ENCODE measurements at places on chromosomes 7 and 10.

GRCh38 chr10:73931767-73932619 lies 21.1 kb downstream of the PLAU start:
- DNase-seq, result peak; percentile 97

GRCh38 chr10:110458266-110458920 lies 39.3 kb upstream of the DUSP5 start:
- no peak for DNase-seq

DNA sequence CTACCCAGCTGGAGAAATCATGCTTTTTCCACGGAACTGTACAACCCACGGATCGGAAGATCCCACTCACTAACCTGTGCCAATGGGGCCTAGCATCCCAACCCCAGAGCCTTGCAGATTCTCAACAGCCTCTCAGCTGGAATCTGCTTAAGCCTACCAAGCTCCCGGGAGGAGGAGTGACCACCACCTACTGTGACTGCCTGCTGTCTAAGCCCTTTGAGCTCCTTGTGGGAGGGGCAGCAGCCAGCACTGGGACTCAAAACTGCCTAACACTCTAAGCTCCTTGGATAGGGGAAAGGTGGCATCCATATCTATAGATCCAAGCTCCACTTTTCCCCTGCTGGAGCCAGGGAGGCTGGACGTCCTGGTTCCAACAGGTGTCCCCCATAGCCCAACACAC lies 254.4 kb upstream of the CNTNAP2 start:
- DNase-seq, result no peak

GRCh38 chr10:95767884-95768556 lies 12.1 kb downstream of the ENTPD1 start:
- no peak for DNase-seq

- DNase-seq, result peak; percentile 13
Measured at GRCh38 chr10:49309691-49310411, 10.9 kb downstream of the C10orf71 start.

- peak; percentile 25 for DNase-seq
Measured at GRCh38 chr7:17660116-17660515, 280.2 kb downstream of the SNX13 start.

DNA sequence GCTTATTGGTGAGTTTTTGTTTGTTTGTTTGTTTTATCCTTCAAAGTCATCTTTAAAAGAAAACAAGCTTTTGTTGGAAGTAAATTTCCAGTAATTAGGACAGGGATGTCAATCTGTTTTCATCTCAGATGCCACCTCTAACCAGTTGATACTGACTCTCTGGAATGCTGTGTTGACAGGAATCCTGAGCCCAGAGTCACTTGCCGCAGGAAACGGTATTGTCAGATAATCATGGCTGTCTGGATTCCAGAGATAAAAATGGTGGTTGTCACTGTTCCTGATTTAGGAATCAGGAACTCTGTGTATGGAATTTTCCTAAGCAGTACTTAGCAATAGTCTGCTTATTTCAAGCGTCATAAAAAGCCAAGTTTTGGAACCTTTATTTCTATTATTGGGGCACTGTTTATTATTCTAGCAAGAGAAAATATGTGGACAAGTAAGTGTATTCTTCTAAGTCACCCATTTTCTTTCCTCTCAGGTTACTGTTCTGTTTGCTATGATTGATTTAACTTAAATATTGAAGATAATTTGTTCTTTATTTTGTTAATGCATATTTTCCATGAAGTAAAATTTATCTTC lies 39.2 kb downstream of the CDC123 start:
- no peak for DNase-seq

- peak; percentile 40 for DNase-seq
Measured at GRCh38 chr7:4849390-4849789, 12.4 kb downstream of the PAPOLB start.

DNA sequence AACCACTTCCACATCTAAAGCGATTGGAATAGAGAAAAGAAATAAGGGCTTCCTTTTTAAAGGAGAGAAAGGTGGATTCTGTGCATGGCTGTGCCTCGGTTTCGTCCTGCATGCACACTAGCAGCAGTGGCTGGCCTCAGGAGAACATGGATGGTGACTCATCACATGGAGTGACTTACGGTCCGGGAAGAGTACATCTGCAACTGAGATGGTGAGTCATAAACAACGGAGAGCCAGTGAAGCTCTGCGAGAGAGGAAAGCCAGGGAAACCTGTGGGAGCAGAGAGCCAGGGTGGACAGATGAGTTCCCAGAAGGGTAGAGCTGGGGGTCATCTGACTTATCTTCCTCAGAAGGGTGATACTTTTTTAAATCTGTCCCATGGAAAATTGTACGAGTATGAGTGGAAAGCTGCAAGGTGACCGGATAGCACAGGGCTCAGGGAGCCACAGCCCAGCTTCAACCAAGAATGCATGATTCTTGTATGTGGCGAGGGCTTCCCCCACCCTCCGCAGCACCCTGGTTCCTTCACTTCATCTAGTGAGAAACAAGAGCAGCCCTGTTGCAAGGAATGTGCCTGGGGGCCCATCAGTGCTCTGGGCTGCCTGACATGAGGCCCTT lies 259.1 kb downstream of the KLF6 start:
- DNase-seq, result peak; percentile 95

DNA sequence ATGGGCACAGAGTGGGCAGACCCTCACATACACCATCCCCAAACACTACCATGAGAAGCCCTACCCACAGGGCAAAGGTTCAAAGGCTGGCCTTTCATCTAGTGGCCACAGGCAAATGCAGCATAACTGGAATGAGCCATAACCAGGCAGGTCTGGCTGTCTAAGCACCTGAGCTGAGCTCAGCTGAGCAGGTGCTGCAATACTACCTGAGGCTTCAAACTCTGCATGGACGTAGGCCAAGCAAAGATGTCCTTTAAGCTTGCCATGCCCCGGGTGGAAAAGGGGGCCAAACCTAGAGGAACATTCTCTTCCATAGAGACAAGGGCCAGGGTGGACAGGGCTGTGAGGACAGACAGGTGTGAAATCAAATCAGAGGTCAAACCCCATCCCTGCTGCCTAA lies 65.3 kb upstream of the CAMK2B start:
- DNase-seq, result no peak

GRCh38 chr10:44519361-44519760 lies 134.5 kb upstream of the CXCL12 start:
- no peak for DNase-seq

GRCh38 chr10:63720072-63720537 lies 198.9 kb downstream of the REEP3 start:
- peak; percentile 74 for DNase-seq

- DNase-seq, result peak; percentile 80
Measured at GRCh38 chr10:71773221-71773971, at the start of gene VSIR. VSIR (minus strand) TSS chr10:71773520; CDS start chr10:71773439, 81 bp downstream.

GRCh38 chr7:134931487-134931886 lies 54.8 kb upstream of the AGBL3 start:
- no peak for DNase-seq

GRCh38 chr10:44368637-44369036 lies 16.3 kb downstream of the CXCL12 start:
- DNase-seq, result no peak

DNA sequence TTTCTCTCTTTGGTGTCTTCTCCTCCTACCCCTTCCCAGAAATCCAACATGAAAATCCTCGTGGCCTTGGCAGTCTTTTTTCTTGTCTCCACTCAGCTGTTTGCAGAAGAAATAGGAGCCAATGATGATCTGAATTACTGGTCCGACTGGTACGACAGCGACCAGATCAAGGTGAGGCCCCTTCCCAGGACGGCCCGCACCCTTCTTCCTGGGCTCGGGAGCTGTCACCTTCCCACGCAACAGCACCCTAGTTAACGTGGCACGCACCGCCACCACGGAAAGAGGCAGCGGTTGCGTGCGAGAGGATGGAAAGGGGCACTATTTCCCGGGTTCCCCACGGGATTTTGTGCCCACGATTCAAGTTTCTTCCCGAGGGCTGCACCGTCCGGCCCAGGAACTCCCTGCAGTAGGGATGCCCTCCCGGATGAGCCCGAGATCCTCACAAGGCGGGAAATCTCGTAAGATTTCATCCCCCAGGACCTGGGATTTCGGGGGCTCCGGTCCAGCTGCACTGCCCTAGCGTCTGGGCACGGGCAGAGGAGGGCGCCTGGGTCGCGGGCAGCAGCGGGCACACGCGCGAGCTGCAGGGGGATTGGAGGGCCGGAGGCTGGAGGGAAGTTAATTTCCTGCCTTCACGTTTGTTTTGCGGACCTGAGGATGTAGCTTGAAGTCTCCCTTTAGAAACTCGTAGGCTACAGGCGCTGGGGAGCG lies 834 bp downstream of the TAC1 start:
- no peak for DNase-seq

DNA sequence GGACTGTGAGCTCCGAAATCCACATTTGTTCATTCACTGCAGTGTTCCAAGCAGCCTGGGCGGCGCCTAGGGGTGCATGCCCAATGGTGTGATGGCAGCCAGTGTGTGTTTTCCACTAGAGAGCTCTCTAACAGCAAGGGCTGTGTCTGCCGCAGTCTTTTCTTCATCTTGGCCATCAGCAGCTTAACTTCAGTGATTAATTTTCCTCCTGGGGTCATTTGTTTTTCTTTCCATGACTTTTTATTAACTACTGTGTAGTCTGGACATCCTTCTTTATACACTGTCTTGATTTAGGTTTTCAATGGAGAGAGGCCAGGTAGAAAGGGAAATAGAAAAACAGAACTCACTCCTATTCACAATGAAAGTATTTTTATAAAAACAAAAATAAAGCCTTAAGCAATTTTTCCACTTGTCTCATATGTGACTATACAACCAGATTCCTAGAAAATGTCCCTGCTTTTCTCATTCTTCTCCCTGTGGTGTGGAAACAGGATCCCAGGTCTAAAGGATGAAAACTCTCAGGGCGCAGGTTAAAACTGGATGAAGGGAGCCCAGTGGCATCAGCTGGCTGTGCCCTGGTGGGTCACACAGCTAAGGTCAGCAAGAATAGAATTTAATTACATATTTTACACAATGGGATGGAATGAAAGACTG lies 176.8 kb downstream of the PKD1L1 start:
- no peak for DNase-seq

DNA sequence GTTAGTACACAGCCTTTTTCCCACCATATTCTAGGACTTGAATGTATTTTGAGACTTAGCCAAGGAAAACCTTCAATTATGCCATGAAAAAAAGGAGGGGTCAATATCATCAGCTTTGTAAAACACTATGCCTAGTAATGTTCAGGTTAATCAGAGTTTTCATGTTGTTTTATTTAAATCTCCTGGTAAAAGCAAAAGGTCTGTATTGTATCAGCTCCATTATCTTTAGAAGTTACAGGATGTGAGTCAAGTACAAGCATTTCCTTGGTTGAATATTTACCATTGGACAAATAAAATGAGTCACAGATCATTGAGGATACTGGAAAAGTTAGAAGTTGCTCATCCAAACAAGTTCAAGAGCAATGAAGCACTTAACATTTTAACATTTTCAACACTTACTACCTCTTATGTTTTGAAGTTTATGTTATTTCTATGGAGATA lies 89.9 kb upstream of the CAPZA2 start:
- DNase-seq, result peak; percentile 98

GRCh38 chr10:132329565-132330485 lies 2.2 kb upstream of the LRRC27 start:
- DNase-seq, result peak; percentile 86

- no peak for DNase-seq
Measured at GRCh38 chr7:147465223-147465622, 1125.3 kb upstream of the C7orf33 start.

DNA sequence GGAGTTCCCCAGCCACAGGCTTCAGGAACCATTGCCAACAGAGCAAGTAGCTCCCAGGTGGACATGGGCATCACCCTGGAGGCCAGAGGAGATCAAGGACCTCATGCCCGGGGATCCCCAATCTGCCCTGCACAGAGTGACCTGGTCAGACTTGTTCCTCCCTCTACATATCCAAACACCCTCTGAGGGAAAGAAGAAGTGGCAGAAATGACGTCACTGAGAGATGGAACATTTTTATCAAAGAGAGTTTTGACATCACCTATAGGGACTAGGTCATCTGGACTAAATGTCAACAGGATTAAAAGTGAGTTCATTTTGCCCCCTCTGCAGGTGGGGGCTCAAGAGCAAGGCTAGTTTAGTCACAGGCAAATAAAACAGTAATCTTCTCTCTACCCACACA lies 273.7 kb downstream of the SKAP2 start:
- no peak for DNase-seq

DNA sequence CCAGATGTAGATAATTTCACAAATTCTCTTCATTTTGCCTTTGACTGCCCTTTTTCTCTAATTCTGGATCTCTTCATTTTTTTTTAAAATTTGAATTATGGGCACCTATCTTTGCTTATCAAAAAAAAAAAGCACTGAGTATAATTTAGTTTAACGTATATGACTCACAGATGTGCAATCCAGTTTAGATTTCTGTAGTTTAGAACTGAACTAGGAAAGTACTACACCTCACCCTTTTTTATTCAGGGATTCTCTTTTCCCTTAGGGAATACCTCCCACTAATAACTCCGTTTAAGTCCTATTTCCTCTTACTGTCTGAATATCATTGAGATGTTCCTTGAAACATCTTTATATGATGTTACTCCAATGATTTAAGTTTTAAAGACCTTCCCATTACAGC lies 665.0 kb downstream of the MAGI2 start:
- no peak for DNase-seq

DNA sequence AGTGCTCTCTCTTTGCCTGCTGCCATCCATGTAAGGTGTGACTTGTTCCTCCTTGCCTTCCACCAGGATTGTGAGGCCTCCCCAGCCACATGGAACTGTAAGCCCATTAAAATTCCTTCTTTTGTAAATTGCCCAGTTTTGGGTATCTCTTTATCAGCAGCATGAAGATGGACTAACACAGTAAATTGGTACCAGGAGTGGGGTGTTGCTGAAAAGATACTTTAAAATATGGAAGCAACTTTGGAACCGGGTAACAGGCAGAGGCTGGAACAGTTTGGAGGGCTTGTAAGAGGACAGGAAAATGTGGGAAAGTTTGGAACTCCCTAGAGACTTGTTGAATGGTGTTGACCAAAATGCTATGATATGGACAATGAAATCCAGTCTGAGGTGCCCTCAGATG lies 63.8 kb upstream of the PPP1R9A start:
- no peak for DNase-seq

DNA sequence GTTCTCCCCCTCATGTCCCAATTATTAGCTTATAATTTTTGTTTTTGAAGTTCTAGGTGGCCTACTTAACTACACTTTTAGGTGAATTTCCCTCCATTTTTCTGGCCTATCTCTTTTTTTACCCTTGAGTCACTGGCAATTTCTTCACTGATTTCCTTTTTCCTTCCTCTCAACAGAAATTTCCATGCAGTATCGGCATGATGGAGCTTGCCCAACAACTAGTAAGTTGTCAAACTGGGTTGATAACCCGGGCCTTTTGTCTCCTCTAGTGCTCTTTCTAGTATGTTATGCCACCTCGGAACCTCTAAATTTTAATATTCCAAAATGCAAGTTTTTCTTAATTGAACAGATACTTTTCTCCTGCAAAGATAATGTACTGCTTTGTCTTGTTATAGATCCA lies 147.1 kb downstream of the MLLT10 start:
- DNase-seq, result no peak

Data from kidney tubule cell (primary cell).